ENCODE measurements at places on chromosomes 2 and 18. TPM values are rescaled to one million over a fixed set of nuclear protein-coding genes. Genes with fewer than 3 reads are reported as not detected.

DNA sequence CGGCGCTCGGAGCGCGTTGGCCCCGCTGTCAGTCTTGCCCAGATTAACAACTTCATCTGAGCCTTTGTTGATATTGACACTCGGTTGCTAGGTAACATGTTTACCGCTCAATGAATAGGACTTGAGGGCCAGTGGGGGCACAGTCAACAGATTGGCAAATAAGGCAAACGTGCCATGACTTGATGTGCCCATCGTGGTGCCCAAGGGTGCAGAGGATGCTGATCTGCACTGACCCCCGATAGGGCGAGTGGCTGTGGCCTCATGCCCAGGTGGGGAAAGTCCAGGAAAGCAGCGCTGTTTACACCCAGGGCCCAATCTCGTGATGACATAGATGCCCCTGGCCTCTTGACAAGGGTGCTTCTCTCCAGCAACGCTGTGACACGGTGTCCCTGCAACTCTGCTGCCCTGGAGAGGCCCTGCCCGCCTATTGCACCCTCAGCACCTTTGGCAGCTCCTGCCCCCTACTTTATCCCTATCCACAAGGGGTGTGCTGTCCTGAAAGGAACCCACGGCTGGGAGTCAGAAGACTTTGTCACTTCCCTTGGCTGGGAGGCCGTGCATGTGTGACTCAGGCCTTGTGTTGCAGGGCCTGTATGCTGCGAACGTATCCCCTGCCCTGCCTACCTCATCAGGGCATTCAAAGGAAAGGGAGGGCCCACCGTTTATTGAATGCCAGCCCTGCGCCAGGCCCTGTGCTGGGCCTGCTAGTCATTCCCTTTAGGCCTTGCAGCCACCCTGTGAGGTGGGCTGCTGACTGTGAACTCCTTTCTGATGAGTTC lies 158.0 kb downstream of the INHBB start:
- no peaks in the 10 kb centered on the region for H3K36me3 ChIP-seq
- no peak overlapping the region for H3K27ac ChIP-seq
- DNase-seq, result no peak
- H3K4me1 ChIP-seq, result no peaks in the 10 kb centered on the region

DNA sequence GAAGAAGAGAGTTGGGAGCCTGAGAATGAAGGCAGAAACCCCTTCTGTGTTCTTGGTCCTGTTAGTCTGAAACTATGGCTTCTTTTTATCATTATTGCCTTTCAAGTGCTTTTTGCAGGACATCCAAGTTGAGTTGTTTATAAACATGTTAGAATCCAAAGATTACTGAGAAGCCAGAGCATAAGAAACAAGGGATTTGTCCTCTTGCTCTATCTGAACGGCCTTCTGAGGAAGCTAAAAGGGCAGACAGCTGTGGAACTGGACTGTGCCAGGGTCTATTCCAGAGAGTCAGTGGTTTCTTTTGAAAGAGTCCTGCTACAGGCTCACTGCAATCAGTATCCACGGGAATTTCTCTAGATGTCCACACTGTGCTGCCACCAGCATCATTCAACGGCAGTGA lies 86.6 kb downstream of the ARHGAP28 start:
- no peaks in the 10 kb centered on the region for H3K4me1 ChIP-seq
- no peaks in the 10 kb centered on the region for H3K27me3 ChIP-seq
- no peak for DNase-seq
- H3K36me3 ChIP-seq, result no peaks in the 10 kb centered on the region
- H3K4me3 ChIP-seq, result no peak overlapping the region

GRCh38 chr2:47226923-47227220 lies 71.8 kb upstream of the STPG4 start:
- H3K36me3 ChIP-seq, result no peaks in the 10 kb centered on the region
- no peak overlapping the region for H3K27ac ChIP-seq
- DNase-seq, result no peak
- peaks cover 52% of the 10 kb centered on the region for H3K4me1 ChIP-seq
- no peaks in the 10 kb centered on the region for H3K27me3 ChIP-seq

DNA sequence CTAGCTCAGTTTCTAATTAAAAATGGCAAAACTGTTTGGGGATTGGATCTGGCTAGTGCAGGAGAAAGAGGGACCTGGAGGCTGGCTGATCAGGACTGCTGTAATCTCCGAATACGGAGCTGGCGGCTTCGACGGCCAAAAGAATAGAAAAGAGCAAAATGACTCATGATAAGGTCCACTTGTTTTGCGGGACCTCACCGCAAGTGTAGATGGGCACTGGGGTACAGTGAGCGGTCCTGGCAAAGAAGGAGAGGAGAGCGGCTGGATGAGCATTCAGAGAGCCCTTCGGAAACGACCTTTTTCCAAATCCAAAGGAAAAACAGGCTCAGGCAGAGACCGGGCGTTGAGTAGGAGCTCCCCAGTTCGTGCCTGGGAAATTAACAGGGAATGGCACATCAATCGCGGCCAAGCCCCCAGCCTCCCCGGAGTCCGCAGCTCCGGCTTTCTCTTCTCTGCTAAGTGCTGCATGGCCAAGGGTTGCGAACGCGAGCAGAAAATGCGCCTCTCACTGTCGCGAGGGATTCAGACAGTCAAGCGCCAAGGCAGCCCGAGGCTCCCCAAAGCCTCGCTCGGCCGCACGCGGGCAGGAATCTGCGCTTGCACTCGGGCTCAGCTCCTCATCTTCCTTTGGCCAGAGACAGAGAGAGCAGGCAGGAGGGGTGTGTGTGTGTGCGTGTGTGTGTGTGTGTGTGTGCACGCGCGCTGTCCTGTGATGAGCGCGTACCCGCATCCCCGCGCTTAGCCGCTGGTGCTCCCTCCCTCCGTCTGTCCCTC lies 1.8 kb downstream of the DCC start:
- H3K36me3 ChIP-seq, result no peaks in the 10 kb centered on the region
- no peak overlapping the region for H3K4me3 ChIP-seq
- H3K27me3 ChIP-seq, result no peaks in the 10 kb centered on the region
- 0 out of 2 replicates have a peak, but pooled peaks cover 3% of the 10 kb centered on the region for H3K4me1 ChIP-seq
- no peak overlapping the region for H3K27ac ChIP-seq

GRCh38 chr2:189824694-189825396 lies 40.6 kb downstream of the PMS1 start:
- no peaks in the 10 kb centered on the region for H3K27me3 ChIP-seq
- H3K27ac ChIP-seq, result no peak overlapping the region
- no peak for DNase-seq
- peaks cover 43% of the 10 kb centered on the region for H3K36me3 ChIP-seq

DNA sequence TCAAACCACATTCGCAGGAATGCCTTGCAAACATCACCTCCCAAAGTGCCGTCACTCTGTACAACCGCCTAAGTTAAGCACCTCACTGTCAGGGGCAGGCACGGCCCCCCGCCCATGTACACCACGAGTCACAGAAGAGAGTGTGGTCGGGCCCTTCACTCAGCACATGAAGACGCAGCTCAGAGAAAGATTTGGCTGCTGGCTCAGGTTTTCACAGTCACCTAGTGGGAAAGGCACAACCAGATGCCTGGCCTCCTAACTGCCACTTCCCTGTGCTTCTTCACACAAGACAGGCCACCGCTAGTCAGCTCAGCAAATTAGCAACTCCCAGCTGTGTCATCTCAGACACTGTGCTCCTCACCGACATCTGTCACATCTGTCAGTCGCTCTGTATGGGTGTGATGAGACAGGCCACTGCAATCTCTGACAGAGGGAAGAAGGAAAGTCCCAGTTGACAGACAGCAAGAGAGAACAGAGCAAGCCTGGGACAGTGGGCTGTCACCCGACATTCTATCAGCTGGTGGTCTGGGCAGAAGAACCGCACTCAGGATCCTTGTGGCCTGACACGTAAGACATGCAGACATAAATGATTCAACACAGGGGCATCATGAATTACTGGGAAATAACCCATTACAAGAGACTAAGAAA lies 60.8 kb downstream of the CRACDL start:
- no peak overlapping the region for H3K4me3 ChIP-seq
- H3K36me3 ChIP-seq, result no peaks in the 10 kb centered on the region
- H3K27me3 ChIP-seq, result peaks cover 2% of the 10 kb centered on the region
- no peaks in the 10 kb centered on the region for H3K4me1 ChIP-seq

DNA sequence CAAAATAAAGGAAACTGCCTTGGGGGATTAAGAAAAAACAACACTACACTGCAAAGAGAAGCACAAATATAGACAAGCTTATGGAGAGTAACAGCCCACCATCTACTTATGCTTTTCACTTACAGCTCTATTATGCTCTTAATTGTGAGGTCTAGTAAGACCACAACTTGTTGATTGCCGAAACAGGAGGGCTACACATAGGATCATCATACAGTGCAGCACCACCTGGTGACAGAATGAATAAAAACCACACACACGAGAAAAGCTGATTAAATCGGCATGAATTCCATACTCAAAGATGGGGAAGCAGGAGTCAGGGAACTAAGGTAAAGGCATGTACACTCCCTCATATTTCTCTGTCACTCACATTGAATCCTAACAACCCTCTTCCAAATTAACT lies 259.2 kb downstream of the IKZF2 start:
- no peak overlapping the region for H3K27ac ChIP-seq
- H3K36me3 ChIP-seq, result no peaks in the 10 kb centered on the region
- no peak overlapping the region for H3K4me3 ChIP-seq
- DNase-seq, result peak; percentile 54

ESPNL gene
- total RNA-seq, result 2.6 TPM

DNA sequence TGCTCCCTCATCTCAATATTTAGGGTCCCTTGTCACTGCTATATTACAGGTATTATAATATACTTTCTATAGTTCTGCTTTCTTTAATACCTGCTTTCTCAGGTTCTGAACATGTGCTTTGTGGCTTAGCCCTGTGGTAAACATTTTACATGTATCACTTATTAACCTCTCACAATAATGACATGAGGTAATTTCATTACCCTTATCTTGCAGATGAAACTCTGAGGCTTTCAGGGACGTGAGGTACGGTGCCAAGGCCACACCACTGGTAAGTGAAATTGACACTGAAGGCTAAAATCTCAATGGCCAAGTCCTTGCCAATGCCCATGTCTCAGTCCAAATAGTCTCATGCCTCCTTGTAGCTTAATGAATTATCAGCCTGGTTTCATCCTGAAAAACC lies 21.7 kb downstream of the LINC00305 start:
- DNase-seq, result no peak
- H3K4me1 ChIP-seq, result no peaks in the 10 kb centered on the region
- no peaks in the 10 kb centered on the region for H3K27me3 ChIP-seq
- no peaks in the 10 kb centered on the region for H3K36me3 ChIP-seq
- H3K27ac ChIP-seq, result no peak overlapping the region

DNA sequence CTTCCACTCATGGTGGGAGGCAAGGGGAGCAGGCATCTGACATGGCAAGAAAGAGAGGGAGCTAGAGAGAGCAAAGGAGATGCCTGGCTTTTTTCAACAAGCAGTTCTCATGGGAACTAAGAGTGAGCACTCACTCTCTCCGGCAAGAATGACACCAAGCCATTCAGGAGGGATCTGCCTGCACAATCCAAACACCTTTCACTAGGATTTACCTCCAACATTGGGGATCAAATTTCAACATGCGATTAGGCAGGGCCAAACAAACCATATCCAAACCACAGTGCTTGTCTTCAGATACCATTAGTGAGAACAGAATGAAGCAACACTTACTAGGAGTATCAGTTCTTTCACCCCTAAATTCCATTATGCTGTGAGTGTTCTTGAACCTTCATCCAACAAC lies 77.3 kb downstream of the FIGN start:
- no peaks in the 10 kb centered on the region for H3K36me3 ChIP-seq
- H3K4me3 ChIP-seq, result no peak overlapping the region
- DNase-seq, result no peak

All from SJCRH30 (cell line).